ENCODE measurements at places on chromosomes 12 and 14.
A peak's percentile ranks its signal among the peaks of the same experiment; 100 is the strongest.

GRCh38 chr12:574475-575128, 88.6 kb downstream of the NINJ2 start:
- no peak for DNase-seq

DNA sequence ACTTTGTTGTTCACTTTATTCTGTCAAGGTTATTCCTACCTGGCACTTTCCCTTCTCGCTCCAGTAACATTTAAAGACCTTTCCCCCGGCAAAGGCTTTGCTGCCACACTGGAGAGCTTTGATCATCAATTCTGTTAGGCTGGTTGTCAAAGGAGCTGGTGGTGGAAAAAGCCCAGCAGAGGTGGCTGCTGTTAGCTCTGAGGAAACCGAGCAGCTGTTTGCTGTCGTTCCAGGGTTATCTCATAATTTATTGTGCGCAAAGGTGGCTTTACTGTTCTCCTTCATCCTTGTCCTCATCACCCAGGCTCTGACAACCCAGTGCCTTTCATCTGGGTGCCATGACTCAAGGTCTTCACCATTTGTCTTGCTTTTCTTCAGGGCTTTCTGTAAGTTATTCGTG, 38.2 kb upstream of the CRADD start:
- no peak for DNase-seq

DNA sequence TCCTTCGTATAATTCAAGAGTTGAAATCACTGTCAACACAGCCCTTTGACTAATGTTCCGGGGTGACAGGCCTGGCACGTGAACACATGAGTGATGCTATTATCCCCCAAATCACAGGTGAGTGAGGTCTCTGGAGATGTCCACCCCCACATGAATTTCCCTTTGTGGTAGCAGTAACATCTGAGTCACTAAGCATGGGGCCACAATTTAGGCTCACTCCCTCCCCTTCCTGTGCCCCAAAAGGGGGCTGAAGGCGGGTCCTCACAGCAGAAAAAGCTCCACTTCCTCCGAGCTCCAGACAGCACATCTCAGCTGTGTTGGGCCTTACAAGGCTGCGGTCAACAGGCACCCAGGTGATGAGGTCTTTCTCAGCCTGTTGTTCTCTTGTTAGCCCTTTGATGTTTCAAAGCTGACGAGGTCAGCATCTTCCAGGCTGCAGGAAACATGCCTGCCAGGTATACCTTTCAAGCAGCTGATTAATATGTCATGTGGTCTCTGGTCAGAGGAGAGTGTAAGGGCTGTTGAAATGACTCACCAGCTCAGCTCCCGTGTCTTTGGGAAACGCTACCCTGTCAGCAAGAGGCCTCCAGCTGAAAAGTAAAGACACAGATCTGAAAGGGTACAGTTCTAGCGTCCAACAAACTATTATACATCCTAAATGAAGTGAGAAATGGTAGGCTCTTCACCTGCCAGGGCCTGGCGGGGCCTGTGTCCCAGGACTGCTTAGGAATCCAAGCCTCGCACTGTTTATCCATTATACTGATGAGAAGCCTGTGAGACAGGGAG, 107.3 kb downstream of the ZFP36L1 start:
- DNase-seq = no peak

DNA sequence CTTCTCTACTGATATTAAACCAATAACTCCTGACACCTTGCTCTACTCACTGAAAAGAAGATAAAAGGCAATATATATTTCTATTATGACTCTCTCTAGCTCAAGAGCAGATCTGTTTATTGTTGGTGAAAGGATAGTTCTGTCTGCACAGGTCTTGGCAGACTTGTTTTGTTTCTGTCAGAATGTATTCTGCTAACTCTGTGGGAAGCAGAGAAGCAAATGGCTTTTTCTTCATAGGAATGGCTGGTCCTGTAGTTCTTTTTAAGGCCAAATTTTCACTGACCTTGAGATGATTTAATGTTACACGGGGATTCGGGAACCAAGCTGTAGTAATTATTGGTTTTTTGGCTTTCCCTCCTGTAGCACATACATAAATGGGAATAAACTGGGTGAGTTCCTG, 512.1 kb downstream of the DIO2 start:
- DNase-seq = no peak

GRCh38 chr12:49750027-49750995, 9.0 kb downstream of the TMBIM6 start:
- peak; percentile 80 for DNase-seq

GRCh38 chr14:58994130-58994529, 194.3 kb upstream of the DAAM1 start:
- DNase-seq = no peak

DNA sequence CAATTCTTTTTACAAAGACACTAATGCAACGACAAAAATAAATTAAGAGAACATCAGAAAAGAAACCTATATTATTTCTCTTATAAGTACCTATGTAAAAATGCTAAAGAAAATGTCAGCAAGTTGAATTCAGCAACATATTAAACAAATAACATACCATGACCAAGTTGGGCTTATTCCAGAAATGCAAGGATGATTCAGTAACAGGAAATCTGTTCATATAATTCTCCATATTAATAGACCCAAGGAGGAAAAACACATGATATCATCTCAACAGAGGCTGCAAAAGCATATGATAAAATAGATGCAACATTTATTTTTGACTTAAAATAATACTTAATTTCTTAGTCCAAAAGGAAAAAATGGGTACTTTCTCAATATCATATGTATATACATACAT, 25.1 kb upstream of the GPHB5 start:
- DNase-seq = no peak

- DNase-seq = no peak
These were observed 770.0 kb downstream of the MED13L start for GRCh38 chr12:115507560-115507889.

DNA sequence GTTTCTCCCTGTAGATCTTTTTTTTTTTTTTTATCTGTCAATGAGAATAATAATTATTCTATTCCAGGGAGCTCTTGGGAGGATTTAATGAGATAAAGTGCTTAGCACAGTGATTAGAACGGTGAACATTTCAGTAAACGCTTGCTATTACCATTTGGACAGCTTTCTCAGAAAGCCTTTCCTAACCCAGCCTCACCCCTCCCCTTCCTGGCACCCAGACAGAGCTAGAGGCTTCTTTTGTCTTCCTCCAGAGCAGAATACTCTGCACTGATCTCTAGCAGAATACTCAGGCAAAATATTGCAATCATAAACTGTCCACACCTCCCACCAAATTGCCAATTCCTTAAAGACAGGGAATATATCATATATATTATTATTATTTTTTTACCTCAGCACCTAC, 66.6 kb downstream of the ERGIC2 start:
- DNase-seq = no peak

DNA sequence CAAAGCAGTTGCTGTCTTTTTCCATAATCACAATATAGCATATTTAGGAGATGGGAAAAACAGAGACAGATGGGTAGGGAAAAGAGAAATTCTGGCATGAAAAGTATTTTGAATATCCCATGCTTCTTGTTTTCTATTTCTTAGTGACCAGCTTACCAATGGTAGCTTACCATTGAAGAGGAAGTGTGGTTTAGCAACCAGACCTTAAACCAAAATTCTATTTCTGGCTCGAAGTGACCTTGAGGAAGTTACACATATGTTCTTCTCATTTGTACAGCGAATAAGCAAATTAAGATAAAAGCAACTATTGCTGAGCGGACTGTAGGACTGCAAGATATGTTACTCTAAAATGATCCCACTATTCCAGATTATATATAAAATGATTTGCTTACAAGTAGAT, 82.9 kb downstream of the FGD4 start:
- DNase-seq = no peak

GRCh38 chr14:66508547-66508845, 549 bp downstream of the GPHN start:
- no peak for DNase-seq

- no peak for DNase-seq
These were observed 2.4 kb upstream of the CSRNP2 start for GRCh38 chr12:51085757-51086156.

- no peak for DNase-seq
These were observed 136.9 kb downstream of the NUAK1 start for GRCh38 chr12:106001837-106002218.

DNA sequence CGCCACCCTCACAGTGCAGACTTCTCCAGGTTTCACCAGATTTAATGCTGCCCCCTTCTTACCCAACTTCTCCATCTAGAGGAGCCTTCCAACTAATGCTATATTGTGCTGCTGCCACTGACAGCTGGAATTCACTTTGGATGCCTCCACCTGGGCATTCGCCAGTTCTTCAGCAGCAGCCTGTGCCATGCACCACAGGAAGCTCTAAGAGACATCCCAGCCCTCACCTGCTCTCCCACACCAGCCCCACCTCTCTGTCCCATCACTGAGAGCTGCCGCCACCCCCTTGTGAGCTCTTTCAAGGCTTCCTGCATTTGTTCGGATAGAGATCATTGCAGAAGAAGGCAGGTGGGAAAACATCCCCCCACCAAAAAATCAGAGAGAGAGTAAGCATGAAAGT, 4.6 kb upstream of the KRT2 start:
- DNase-seq = no peak

DNA sequence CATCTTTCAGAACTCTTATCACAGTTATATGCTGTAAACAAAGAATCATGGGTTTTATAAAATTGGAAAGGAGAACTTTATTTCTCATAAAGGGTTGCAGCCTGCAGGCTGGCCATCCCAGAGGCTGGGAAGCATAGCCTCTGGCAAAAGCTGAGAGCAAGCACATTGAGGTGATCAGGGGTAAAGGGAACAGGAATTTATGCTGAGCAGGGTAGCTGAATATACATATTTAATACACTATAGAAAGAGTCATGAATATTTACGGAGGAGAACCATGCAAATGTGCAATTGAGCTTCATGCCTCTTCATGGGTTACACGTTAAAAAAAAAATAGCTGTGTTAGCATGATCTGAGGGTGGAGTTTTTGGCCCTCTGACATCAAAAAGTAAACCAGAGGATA, 653.3 kb downstream of the NRXN3 start:
- DNase-seq = no peak

- DNase-seq = no peak
These were observed 317.6 kb upstream of the FKBP4 start for GRCh38 chr12:2477009-2477766.

- peak; percentile 52 for DNase-seq
These were observed 1.0 kb downstream of the NCOR2 start for GRCh38 chr12:124566161-124566996.

GRCh38 chr12:99553461-99553860, 94.1 kb upstream of the GARIN6 start:
- DNase-seq = no peak

GRCh38 chr14:81767266-81767995, 233.8 kb upstream of the SEL1L start:
- DNase-seq = no peak

GRCh38 chr12:52204095-52204930, 12.5 kb upstream of the KRT80 start:
- peak; percentile 55 for DNase-seq

- DNase-seq = no peak
These were observed 388.1 kb downstream of the NOVA1 start for GRCh38 chr14:26209699-26210098.

- no peak for DNase-seq
These were observed 55.3 kb upstream of the ATF1 start for GRCh38 chr12:50708631-50709030.

DNA sequence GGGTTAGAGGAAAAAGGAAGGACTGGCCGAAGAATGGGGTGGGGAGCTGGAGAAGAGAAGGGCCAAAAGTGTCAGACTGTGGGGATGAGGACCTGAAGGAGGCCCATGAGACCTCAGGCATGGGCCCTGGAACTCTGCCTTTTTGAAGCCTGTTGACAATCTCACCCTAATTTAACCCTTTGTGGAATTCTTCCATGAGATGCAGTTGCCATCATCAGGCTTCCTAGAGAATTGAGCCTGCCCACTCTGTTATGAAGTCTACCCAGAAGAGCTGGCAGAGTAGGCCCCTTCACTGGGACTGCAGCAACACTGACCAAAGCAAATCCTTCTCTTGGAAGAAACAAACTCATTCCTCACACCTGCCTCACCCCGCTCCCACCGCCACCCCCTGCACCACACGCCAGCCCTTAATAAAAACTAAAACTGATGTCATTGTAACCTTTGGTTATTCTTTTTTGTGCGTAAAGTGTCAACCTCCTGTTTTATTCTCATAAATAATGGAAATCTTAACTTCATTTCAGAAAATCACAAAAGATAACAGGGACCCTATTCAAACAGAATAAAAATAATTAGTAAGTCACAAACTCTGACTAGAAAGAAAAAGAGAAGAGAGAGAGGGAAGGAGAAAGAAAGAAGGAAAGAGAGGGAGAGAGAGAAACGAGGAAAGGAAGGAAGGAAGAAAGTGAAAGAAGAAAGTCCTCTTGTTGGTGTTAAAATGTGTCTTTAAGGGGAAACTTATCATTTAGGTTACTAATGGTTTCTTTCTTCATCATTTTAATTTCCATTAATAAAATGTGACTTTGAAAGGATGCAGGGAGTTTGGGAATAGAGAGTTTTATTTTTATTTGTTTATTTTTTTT, 61.3 kb downstream of the CRADD start:
- DNase-seq = no peak

- DNase-seq = no peak
These were observed 8.1 kb downstream of the LGR5 start for GRCh38 chr12:71447691-71448132.

GRCh38 chr12:38890102-38890855, 15.1 kb downstream of the CPNE8 start:
- no peak for DNase-seq

- no peak for DNase-seq
These were observed 6.2 kb downstream of the LPCAT3 start for GRCh38 chr12:7012024-7012607.

DNA sequence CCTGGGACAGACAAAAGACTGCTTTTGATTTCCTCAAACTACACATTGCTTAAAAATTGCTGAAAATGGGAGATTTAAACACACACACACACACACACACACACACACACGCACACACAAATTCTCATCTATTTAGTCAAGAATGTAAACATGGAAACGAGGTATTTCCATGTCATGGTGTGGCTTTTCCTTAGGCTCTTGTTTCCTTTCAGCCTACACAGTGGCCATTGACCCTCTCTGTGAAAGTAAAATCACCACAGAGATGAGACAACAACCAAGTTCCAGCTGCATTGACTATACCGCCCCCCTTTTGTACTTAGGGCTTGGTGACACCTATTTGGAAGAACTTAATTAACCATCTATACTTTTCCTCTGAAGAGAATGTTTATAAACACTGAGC, 41.9 kb downstream of the TTC8 start:
- DNase-seq = no peak

GRCh38 chr12:25958428-25959070, at the start of gene RASSF8:
Gene RASSF8, plus strand, starts transcription at chr12:25958682. Its CDS starts 96,662 bp downstream, at chr12:26055344.
- DNase-seq = peak; percentile 11

DNA sequence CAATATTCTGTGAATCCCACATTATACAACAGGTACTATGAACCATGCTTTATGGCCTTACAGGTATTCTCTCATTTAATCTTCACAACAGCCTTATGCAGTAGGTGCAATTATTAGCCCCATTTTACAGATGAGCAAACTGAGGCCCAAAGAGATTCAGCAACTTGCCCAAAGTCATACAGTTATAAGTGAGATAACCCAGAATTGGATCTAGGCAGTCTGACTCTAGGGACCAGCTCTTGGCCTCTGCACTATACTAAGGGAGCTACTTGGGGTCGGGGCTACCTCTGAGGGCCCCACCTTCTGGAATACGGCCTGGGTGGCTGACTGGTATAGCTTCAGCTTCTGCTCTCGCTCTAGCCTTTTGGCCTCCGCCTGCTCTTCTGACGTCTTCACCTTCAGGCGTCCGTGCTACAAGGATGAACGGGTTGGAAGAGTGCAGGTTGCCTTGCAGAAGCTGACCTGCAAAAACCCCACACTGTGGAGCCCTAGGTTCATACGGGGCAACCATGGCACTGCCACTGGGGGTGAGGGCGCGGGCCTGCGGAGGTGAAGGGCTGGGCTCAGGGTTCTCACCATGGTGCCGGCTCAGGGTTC, 762 bp downstream of the RABGGTA start:
- no peak for DNase-seq

Measured in NCI-H1436 (cell line).